ENCODE measurements at places on chromosomes 2 and 18.

- no peak for DNase-seq
Observed at GRCh38 chr2:241730671-241731293, 3.6 kb upstream of the D2HGDH start.

DNA sequence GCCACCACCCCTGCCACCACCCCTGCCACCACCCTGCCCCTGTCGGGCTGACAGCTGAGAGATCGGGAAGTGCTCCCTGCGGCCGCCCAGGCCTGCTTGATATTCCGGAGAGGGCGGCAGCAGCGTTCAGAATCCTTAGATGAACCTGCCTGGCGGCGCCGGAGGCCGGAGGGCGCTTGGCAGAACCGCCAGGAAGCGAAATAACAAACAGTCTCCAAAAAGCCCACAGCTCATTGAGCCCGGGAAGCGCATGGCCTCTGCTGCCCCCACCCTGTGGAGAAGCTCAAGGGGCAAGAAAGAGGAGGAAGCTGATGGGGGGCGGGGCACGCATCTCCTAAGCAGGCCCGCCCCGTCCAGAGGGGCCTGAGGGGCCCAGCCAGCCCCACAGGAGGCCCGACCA is 92.2 kb upstream of the MBOAT2 start:
- DNase-seq = peak; percentile 68

DNA sequence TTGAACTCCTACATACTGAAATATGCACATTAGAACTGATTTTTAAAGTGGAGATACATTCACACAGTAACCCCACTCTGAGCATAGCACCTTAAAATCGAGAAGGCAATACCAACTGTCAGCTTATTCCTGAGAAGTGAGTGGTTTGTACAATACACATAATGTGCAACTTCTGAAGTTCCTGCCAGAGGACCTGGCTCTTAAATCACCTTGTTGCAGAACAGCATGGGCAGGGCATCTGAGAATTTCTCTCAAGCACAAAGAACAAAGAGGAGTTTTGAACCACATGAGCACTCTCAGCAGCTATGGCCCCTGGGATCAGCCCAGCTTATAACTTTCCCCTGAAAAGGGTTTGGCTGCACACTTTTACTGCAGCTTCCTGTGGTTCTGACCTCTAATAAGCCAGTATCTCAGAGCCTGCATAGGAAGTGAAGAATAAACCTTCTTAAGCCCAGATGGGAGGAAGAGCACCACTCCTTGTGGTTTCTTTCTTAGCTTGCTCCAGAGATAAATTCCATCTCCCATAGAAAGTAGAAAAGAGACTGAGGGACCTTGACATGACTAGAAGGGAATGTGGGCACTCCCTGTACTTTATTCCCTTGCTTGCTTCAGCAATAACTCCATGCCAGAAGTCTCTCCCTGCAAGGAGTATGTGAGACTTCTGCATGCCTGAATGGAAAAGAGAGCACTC is 862.3 kb downstream of the SUCLG1 start:
- no peak for DNase-seq

DNA sequence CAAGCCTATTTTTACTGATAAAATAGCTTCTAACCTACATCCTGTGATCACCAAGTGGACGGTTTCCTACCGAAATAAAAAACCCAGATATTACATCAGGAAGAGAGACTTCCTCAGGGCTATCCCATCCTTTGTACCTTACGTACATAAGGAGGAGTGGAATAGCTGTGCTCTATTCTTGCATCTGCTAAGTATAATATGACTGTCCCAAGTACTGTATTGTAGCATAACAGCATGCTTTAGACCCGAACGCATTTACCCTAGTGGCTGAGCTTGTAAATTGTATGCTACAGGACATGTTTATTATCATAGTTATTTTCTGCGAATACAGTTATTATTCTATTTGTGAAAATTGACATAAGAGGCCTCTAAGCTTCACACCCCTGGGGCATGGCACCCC is 302.4 kb downstream of the CLIP4 start:
- DNase-seq = no peak

- DNase-seq = no peak
Observed at GRCh38 chr18:37665346-37665745, 99.7 kb upstream of the CELF4 start.

DNA sequence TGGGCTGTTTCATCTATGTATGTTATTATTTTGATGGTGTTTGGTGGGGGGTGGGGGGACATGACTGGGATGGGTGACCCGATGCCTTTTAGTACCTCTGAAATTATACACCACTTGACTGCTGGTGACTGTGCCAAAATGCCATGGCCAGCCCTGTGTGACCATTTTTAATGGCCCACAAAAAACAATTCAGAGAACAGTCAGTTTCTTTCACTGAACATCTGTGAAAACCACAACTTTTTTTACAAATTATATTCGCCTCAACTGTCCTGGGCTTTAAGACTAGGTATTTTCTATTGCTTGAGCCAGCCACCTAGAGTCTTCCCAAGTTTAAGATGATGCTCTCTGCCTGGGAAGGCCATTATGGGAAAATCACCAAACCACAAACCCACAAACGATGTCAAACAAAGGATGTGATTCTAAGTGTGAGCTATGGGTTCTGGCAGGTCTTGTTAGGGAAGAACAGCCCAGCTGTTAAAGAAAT is 33.9 kb downstream of the FN1 start:
- no peak for DNase-seq

DNA sequence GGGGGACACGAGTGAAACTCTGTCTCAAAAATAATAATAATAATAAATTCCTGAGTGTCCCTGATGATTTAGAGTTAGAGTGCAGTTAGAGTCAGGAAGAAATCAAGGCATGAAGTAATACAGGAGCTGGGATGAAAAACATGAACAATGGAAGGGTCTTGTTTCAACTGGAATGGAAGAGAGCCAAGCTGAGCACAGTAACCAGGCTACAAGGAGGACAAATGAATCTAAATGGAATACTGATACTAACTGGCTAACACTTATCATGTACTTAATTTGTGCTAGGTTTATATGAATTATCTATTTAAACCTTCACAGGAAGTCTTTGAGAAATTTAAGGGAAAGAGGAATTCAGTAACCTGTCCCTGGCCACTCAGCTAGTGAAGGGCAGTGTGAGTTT is 38.8 kb upstream of the PSME4 start:
- DNase-seq = no peak

Data from left ventricle myocardium superior (tissue), 1 donor.